Fibroblast of the aortic adventitia (primary cell): ENCODE measurements at places on chromosomes 13 and 19. TPM values are rescaled to one million over a fixed set of nuclear protein-coding genes. Genes with fewer than 3 reads are reported as not detected.

Gene ZIK1
- 4.2 and 11.0 TPM in 2 replicates for total RNA-seq

Gene LGALS7
- total RNA-seq, result 0.72 TPM in 1 of 2 replicates, not detected in the other

Gene F10
- total RNA-seq, result 2.7 and 12.6 TPM in 2 replicates

Gene ATP4B
- total RNA-seq, result not detected in 2 replicates

Gene LHB
- not detected in 2 replicates for total RNA-seq

Gene CFD
- 25.8 and 161 TPM in 2 replicates for total RNA-seq

Gene ARHGEF18
- 21.2 and 22.3 TPM in 2 replicates for total RNA-seq

Gene CADM4
- 0.27 and 1.1 TPM in 2 replicates for total RNA-seq

Gene HCST
- total RNA-seq, result 0.81 and 2.7 TPM in 2 replicates

Gene MYCBP2
- total RNA-seq, result 84.9 and 284 TPM in 2 replicates

Gene MBNL2
- 44.3 and 120 TPM in 2 replicates for total RNA-seq

Gene PEX11G
- total RNA-seq, result 1.6 and 5.4 TPM in 2 replicates

Gene RGL3
- total RNA-seq, result 0.41 and 2.3 TPM in 2 replicates

Gene ZNF154
- total RNA-seq, result 2.3 and 2.5 TPM in 2 replicates

Gene NAXD
- 14.8 and 14.9 TPM in 2 replicates for total RNA-seq

Gene ZNF135
- total RNA-seq, result 2.2 and 4.3 TPM in 2 replicates

Gene CYP2S1
- 0.45 TPM in 1 of 2 replicates, not detected in the other for total RNA-seq

Gene PSG11
- 0.09 TPM in 1 of 2 replicates, not detected in the other for total RNA-seq

Gene NXNL1
- total RNA-seq, result not detected in 2 replicates

Gene TEAD2
- total RNA-seq, result 19.2 and 22.3 TPM in 2 replicates

Gene KL
- total RNA-seq, result 0.81 TPM in 1 of 2 replicates, not detected in the other

Gene EPSTI1
- total RNA-seq, result 2.0 and 15.7 TPM in 2 replicates

Gene POLD1
- total RNA-seq, result 8.8 and 29.3 TPM in 2 replicates

Gene SPRED3
- 0.41 and 9.7 TPM in 2 replicates for total RNA-seq

Gene LRRC4B
- not detected in 2 replicates for total RNA-seq
